ENCODE measurements at places on chromosomes 3 and 15. TPM values are rescaled to one million over a fixed set of nuclear protein-coding genes. Genes with fewer than 3 reads are reported as not detected.

Gene DUOX1
- total RNA-seq: 3.6 TPM

Gene FAM174B
- 7.1 TPM for total RNA-seq

Gene FAM107A
- total RNA-seq: 80.7 TPM

Gene P2RY14
- 3.6 TPM for total RNA-seq

Gene PAQR5
- 5.0 TPM for total RNA-seq

Gene RTF1
- 21.2 TPM for total RNA-seq

Gene RTP1
- not detected for total RNA-seq

Gene TM6SF1
- total RNA-seq: 30.2 TPM

Gene KLHDC8B
- total RNA-seq: 80.9 TPM

Gene PDCD6IP
- total RNA-seq: 62.1 TPM

Gene ECE2
- not detected for total RNA-seq

Gene RGMA
- total RNA-seq: 7.2 TPM

Gene CYP19A1
- total RNA-seq: 2.4 TPM

Gene PTH1R
- total RNA-seq: 10.1 TPM

All from right atrium auricular region (tissue), 2 donors.